Thymus (tissue), 14 donors: ENCODE measurements at places on chromosomes 16 and 17.

DNA sequence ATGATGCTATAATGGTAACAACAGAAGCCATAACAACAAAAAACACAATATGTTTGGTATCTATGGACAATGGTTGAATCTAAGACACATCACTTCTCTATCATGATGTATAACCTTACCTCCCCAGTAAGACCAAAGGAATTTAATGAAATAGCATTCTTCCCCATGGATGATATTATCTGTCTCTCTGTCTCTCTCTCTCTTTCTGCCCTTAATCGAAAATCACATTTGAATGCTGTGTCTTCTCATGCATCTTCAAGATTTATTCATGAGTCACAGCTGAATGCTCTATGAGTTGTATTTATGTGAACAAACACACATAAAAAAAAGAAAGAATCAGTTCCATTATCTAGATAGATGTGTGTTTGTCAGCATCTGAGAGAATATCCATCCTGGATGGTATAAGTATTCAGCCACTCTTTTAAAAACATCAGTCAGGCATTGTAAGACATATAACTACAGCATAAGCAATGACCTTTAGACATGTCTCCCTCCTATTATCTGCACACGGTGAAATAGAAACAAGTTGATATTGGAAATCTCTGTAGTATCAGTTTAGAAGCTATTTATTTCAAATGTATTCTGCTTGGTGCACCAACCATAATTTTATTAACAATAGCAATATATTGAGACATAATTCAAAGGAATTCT lies 433.3 kb downstream of the TOX3 start:
- no peaks in the 10 kb centered on the region for H3K27me3 ChIP-seq
- no peak overlapping the region for H3K27ac ChIP-seq
- H3K4me1 ChIP-seq: no peaks in the 10 kb centered on the region
- H3K4me3 ChIP-seq: no peak overlapping the region
- no peaks in the 10 kb centered on the region for H3K36me3 ChIP-seq

DNA sequence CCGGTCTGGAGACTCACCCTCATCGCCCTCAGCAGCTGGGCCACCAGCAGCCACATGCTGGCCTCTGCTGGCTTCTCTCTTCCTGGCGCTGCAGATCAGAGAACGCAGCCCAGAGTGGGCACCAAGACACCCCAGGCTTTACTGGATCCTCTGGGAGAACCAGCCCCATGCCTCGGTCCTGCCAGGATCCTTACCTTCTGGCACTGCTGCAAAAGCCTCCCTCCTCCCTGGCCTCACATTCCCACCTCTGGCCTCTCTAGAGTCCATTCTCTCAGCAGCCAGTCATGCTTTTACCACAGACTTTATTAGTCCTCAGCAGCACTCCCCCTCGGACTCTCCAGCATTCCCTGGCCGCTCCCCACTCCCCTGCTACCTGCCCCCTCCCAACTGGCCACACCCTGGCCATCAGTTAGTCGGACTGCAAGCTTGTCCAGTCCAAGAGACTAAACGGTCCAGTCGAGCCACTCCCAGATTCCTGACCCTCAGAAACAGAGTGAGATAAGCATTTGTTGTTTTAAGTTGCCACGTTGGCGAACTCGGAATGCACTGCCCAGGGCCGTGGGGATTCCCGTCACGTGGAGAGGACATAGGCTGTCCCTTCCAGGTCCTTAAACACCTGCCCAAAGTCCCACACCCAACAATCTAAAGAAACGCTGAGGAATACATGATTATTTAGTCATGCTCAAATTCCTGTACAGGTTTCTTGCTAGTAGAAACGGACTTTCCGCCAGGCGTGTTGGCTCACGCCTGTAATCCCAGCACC lies 5.9 kb upstream of the SPG7 start:
- H3K27me3 ChIP-seq: no peaks in the 10 kb centered on the region
- H3K36me3 ChIP-seq: peaks cover 3% of the 10 kb centered on the region
- peaks cover 23% of the 10 kb centered on the region for H3K4me1 ChIP-seq
- no peak overlapping the region for H3K27ac ChIP-seq
- no peak overlapping the region for H3K4me3 ChIP-seq

GRCh38 chr16:11848842-11849241 lies 2.5 kb downstream of the RSL1D1 start:
- H3K4me1 ChIP-seq: peaks cover 18% of the 10 kb centered on the region
- H3K4me3 ChIP-seq: no peak overlapping the region
- no peak overlapping the region for H3K27ac ChIP-seq
- H3K36me3 ChIP-seq: peaks cover 33% of the 10 kb centered on the region
- DNase-seq: no peak
- H3K27me3 ChIP-seq: no peaks in the 10 kb centered on the region

DNA sequence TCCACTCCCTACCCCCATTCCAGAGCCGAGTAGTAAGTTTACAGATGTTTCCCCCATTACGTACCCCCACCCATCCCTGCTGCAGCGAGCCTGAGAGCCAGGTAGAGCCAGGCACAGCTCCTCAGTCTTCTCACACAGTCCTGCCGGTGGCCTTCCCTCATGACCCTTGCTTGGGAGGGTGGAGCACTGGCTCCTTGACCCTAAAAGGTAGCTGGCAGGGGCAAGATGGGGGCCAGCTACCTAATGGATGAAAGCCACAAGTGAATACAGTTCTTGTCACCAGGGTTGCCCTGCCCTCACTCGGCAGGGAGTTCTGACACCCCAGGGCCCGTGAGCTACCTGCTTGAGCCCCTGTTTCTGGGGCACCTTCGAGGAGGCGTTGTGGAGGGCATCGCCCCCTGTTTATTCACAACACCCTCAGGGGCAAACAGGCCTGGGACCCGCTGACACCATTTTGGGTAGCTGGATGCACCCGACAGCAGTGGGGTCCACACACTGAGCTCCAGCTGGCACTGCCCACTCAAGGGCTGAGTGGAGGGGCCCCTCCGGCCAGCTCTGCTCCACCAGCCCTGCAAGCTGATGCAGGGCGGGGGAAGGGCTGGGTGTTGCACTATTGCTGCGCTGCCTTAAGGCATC lies 22.2 kb downstream of the ADAM11 start:
- no peaks in the 10 kb centered on the region for H3K36me3 ChIP-seq
- peaks cover 5% of the 10 kb centered on the region for H3K4me1 ChIP-seq
- no peak overlapping the region for H3K27ac ChIP-seq
- no peak overlapping the region for H3K4me3 ChIP-seq

GRCh38 chr16:31215287-31216162 lies 1.4 kb downstream of the PYDC1 start:
- H3K36me3 ChIP-seq: no peaks in the 10 kb centered on the region
- DNase-seq: no peak
- H3K27me3 ChIP-seq: peaks cover 45% of the 10 kb centered on the region
- H3K27ac ChIP-seq: peak overlapping the region; percentile 8
- no peak overlapping the region for H3K4me3 ChIP-seq
- peaks cover 14% of the 10 kb centered on the region for H3K4me1 ChIP-seq

- H3K27me3 ChIP-seq: peaks cover under 1% of the 10 kb centered on the region
- no peaks in the 10 kb centered on the region for H3K36me3 ChIP-seq
- H3K4me3 ChIP-seq: no peak overlapping the region
- no peak for DNase-seq
- no peak overlapping the region for H3K27ac ChIP-seq
- no peaks in the 10 kb centered on the region for H3K4me1 ChIP-seq
Observed at GRCh38 chr17:72646176-72646575, 446.3 kb downstream of the SLC39A11 start.
